Activated T-cell treated with anti-CD3 and anti-CD28 coated beads for 1 hour (primary cell): ENCODE measurements at places on chromosomes 2 and 18.

DNA sequence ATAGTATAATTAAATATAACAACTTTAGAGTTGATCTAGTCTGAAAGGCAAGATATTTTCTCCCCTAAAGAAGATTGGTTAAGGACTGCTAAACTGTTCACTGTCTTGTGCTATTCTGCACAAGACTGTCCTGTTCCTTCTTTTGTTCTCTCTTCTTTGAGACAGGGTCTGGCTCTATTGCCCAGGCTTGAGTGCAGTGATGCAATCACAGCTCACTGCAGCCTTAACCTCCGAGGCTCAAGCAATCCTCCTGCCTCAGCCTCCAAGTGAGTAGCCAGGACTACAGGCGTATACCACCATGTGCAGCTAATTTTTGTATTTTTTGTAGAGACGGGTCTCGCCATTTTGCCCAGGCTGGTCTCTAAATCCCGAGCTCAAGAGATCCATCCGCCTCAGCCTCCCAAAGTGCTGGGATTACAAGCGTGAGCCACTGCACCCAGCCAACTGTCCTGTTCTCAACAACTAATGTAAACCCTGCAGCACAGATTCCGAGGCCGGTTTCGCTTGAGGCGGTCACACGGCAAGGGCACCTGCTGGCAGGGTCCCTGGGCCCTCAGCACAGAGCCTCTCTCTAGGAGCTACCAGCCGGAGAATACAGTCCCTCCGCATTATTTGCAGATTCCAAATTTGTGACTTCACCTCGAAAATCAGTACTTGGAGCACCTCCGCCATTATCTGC lies 16.4 kb downstream of the PXDN start:
- no peak for DNase-seq

GRCh38 chr2:15427987-15428386 lies 133.1 kb downstream of the NBAS start:
- no peak for DNase-seq

DNA sequence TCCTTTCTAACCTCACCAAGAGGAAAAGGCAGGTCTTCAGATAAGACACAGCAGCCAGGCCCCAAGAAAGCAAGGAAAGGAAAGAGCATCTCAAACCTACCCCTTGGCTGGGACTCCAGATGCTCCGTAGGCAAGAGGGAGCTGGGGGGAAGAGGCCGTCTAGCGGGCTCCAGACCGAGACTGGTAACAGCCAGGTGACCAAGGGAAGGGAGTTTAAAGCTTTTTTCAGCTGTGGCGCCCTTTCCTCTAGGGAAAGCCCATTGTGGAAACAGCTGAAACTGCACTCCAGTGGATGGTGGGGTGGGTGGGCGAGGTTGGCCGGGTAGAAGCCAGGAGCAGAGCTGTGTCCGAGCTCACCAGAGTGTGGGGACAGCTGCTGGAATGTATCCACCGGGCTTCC lies 180.4 kb downstream of the KLHL29 start:
- DNase-seq, result no peak

GRCh38 chr2:174877301-174877700 lies 113.0 kb upstream of the CHRNA1 start:
- no peak for DNase-seq

DNA sequence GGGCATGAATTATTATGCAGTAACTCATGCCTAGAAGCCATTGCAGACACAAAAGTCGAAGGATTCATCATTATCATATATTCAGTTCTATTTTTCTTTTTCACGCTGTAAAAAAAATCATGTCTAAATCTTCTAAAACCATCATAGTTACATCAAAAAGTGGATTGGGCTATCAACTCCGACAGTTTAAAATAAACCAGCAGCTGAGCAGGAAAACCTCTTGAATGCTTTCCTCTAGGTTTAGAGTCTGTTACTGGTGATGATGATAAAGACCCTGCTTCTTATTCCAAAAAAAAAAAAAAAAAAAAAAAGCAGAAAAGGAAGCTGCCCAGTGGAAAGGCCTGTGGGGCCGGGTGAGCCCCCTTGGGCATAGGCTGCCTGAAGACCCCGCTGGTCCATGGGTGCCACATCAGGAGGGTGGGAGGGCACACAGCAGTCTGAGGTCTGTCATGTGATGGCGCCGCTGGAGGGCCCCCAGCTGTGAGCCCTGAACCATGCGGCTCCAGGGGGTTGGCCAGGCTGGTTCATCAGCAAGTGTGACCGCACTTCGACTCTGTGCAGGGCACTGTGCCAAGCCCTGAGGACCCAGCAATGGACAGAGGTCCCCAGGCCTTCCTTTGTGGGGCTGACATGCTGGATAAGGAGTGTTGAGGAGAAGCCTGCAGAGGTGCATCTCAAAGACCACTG lies 199.6 kb downstream of the EIPR1 start:
- DNase-seq, result no peak

DNA sequence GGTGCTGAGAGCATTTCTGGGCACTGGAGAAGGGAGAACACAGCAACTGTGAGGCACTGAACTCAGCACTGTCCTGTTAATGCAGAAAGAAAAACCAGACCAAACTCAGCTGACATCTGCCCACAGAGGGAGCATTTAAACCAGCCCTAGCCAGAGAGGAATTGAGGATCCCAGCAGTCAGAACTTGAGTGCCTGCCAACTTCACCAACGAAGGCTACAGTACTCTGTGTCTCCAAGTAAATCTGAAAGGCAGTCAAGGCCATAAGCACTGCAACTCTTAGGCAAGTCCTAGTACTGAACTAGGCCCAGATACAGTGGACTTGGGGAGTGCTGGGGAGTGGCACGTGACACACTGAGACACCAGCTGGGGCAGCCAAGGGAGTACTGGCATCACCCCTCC lies 176.2 kb upstream of the ZC3H15 start:
- no peak for DNase-seq

GRCh38 chr2:169110916-169111315 lies 41.6 kb downstream of the DHRS9 start:
- no peak for DNase-seq

DNA sequence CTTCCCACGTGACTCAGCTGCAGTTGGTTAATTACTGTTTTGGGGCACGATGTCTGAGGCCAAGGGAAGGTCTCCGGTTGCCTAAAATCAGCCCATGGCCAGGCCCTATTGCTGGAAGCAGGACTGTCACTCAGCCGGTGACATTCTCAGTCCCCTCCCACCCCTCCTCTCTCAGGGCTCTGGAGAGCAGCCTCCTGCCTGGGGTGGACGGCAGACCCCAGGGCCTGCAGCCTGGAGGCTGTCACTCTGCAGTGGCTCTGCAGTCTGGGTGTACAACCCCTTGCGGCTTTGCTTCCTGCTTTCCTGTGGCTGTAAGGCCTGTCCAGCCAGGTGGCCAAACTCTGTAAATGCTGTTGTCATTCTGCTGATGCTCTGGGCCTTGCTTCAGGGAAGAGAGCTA lies 32.8 kb downstream of the ZBTB7C start:
- no peak for DNase-seq

DNA sequence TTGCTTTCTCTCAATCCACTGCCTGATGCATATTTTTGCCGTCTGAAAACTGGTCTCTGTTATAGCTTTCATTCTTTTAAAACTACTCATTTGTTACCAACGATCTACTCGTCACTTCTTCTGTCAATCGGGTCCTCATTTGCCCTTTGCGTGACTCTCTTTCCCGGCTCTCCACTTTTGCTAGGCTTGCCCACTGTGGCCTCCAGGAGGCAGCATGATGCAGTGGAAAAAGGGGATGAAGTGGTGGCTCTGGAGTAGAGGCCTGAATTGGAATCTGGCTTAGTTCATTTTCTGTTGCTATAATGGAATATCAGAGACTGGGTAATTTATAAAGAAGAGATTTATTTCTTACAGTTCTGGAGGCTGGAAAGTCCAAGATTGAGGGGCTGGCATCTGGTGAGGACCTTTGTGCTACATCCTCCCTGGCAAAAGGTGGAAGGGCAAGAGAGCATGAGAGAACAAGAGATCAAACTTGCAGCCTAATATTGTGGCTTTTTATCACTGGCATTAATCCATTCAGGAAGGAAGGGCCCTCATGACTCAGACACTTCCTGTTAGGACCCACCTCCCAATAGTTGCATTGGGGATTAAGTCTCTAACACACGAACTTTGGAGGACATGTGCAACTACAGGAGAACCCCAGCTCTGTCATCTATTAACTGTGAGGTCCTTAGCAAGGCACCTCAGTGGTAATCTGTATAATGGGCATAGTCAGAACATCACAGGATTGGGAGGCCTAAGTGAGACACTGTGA lies 15.4 kb downstream of the GDF7 start:
- no peak for DNase-seq

GRCh38 chr2:67164771-67165522 lies 232.2 kb upstream of the ETAA1 start:
- DNase-seq, result no peak

DNA sequence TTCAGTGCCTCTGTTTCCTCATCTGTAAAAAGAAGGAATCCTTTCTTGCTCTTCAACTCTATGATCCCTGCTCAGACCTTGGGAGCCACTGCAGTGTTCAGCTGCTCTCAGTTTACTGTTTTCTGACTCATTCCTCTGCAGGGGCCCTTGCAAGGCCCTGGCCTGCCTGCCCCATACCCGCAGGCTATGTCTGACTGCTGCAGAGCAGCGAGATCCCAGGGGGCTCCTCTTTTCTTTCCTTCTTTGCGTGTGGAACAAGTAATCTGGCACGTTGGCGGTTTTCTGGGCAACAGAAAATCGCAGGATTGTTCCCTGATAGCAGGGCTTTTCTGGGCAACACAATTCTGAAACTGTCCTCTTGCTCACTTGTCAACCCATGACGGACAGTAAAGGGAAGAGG lies 376.0 kb downstream of the DCC start:
- DNase-seq, result no peak

DNA sequence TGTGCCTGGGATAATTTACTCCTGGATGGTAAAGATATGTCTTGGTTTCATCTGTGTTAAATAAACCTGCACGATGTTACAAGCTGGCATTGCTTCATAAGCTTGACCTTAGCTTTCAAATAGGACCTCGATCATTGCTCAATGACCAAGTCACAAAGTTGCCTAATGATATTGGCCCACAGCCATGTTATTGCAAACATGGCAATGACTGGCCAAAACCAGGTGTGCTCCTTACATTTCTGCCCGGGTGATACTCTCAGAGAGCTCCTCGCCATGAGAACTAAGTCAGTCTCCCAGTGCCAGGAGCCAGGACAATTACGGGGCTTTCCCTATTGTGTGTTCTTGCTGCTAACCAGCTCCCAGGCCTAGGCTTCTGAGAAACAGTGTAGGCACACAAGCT lies 72.5 kb upstream of the CYP1B1 start:
- no peak for DNase-seq

DNA sequence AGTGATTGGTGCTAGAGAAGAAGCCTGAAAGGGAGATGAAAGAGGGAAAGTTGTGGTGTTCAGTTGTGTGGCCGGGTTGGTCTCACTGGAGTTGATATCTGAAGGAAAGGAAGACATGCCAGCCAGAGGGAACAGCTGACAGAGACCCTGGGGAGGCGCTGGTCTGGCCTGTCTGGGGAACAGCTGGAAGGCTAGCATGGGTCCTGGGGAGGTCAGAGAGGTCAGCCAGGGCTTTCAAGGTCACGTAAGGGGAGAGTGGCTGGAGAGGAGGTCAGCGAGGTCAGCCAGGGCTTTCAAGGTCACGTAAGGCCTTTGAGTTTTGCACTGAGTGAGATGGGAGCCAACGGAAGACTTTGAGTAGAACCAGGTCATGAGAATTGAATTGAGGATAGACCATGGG lies 11.0 kb downstream of the DYSF start:
- no peak for DNase-seq

DNA sequence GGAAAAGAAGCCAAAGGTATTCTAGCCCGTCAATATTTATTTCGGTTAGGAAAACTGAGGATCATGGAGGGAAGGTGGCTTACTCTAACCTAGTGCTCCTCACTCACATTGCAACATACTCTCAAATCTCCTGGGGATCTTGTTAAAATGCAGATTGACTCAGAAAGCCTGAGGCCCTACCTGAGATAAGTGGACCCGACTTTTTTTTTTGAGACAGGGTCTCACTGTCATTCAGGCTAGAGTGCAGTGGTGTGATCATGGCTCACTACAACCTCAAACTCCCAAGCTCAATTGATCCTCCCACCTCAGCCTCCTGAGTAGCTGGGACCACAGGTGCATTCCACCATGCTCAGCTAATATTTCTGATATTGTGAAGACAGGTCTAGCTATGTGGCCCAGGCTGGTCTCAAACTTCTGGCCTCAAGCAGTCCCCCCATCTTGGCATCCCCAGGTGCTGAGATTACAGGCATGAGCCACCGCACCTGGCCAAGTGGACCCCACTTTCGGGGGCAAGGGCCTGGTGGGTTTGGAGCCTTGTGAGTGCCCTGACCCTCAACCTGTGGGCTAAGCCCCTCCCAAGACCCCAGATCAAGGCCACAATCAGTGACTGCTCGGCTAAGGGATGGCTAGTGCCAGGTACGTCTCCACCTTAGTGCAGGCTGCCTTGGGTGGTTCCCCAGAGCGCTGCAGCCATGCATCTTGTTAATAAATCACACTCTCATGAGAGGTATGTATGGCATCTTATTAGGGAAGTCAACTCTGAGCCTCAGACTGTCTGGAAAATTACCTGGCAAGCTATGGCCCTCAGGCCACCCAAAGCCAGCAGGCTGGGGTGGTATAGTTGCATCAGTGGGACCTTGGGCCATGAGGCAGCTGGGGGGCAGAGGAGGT lies 1.1 kb upstream of the NEURL3 start:
- no peak for DNase-seq

GRCh38 chr18:52678034-52678433 lies 338.0 kb downstream of the DCC start:
- no peak for DNase-seq

DNA sequence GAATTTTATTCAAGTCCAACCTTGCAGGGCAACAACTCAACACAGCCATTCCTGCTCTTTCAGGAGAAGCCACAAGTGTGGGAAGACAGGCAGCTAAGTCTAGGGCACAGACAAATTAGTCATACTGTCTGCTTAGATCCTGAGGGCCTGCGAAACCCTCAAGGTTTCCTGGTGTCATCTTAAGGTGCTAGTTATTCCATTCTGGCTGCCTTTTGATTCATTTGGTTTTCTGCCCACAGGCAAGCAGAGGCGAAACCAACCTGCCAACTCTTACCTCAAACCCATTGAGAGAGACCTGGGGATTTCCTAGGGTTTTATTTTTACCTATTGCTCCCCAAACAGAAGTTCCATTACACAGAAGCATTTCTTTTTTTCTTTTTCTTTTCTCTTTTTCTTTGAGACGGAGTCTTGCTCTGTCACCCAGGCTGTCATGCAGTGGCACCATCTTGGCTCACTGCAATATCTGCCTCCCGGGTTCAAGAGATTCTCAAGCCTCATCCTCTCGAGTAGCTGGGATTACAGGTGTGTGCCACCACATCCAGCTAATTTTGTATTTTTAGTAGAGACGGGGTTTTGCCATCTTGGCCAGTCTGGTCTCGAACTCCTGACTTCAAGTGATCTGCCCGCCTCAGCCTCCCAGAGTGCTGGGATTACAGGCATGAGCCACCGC lies 23.7 kb upstream of the SCYGR1 start:
- no peak for DNase-seq

GRCh38 chr18:22136395-22136794 lies 33.0 kb upstream of the GATA6 start:
- DNase-seq, result no peak

GRCh38 chr2:216911886-216912285 lies 52.0 kb upstream of the TNP1 start:
- no peak for DNase-seq

DNA sequence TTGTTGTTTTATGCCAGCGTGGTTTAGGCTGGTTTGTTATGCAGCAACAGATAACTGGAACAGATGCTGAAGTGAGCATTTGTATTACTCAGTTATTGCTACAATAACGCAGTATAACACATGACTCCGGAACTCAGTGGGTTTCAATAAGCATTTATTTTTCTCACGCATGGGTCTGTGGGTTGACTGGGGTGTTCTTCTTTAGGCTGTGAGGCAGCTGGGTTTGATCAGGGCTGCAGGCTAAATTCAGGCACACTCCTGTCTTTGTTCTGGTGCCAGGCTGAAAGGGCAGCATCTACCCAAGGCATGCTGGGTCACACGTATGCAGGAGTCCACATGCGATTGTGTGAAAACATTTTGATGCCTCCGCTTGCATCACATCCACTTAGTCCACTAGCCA lies 3.8 kb upstream of the SLC1A4 start:
- DNase-seq, result no peak
